SK-N-SH (cell line): ENCODE measurements at places on chromosomes 1 and 21. TPM values are rescaled to one million over a fixed set of nuclear protein-coding genes. Genes with fewer than 3 reads are reported as not detected.

The SLAMF9 gene
- 0.12 and 0.19 TPM in 2 replicates for polyA plus RNA-seq

GRCh38 chr1:167082511-167083027 lies 7.6 kb downstream of the GPA33 start:
- no peaks in the 10 kb centered on the region; the same call in 1 of the 2 replicates for H3K27me3 ChIP-seq
- no peaks in the 10 kb centered on the region for H3K4me1 ChIP-seq
- no peak for DNase-seq
- H3K36me3 ChIP-seq: no peaks in the 10 kb centered on the region
- H3K27ac ChIP-seq: no peak overlapping the region
- H3K4me3 ChIP-seq: no peak overlapping the region

DNA sequence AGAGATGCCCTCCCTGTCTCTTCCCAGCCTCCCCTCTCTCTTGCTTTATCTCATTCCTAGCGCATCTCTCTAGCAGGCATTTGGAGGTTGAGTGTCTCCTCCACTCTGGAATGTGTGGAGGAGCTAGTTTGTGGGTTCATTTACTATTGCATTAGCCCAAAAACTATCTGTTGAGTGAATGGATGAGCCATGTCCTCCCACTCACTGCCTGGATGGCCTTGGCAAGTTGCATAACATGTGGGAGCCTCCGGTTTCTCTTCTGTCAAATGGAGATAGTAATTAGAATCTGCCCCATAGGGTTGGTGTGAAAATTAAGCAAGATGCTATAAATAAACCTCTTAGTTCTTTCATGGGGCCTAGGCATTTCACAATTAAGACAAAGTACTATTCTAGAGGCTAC lies 181.8 kb downstream of the KAZN start:
- H3K36me3 ChIP-seq: no peaks in the 10 kb centered on the region
- peaks cover 2% of the 10 kb centered on the region; the same call in 1 of the 2 replicates for H3K4me1 ChIP-seq

The G0S2 gene
- 32.5 and 43.2 TPM in 2 replicates for polyA plus RNA-seq
